ENCODE measurements at places on chromosomes 5 and 9.

DNA sequence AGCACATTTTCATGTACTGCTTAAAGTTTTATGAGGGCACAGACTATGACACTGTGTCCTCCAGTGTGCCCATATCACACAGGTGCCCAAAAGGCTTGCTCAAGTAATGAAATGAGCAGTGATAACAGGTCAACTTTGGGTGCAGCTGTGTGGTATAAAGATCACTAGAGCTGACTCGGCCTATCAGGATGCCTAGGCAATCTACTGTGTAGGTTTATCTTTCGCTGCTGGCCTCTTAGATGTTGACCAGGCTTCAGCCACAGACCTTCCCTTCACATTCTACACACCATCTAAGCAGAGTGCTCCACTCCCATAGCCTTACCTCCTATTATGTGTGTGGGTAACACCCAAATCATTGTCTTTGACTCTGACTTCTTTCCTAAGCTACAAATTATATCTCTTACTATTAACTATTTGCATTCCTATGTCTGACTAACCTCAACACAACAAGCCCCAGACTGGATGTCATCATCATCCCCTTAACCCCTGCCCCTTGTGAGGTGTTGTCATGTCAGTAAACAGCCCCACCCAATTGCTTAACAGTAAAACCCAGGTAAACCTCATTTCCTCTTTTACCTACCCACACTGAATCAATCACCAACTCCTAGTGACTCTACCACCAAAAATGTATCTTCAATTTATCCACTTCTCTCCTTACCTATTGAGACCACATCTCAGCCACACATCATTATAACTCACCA is 2.5 kb downstream of the SREK1IP1 start:
- no peak for DNase-seq

DNA sequence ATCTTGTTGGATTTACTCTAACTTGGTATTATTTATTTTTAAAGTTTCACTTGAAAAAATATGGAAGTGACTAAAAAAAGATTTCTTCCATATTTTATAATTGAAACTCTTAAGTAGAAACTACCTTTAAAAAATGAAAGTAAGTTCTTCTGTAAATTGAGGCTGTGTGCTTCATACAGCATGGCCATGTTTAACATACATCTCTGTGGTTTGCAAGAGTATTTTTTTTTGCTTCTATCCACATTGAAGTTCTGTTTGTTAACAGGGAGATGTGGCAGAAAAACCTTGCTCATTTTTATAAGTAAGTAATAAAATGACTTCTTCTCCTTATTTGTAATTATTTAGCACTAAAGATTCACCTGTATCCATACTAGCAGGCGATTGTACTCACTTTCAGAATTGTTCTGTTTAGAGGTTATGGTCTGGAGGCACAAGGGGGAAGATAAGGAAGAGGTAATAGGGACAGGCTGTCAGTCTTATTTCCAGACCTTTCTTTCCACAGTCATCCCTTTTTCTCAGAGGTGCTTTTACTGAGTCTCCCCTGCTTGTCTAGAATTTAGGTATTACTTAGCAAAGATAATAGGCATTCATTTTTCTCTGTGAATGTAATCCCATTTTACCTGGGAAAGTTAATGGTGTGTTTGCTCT is 16.0 kb downstream of the FYB1 start:
- no peak for DNase-seq

DNA sequence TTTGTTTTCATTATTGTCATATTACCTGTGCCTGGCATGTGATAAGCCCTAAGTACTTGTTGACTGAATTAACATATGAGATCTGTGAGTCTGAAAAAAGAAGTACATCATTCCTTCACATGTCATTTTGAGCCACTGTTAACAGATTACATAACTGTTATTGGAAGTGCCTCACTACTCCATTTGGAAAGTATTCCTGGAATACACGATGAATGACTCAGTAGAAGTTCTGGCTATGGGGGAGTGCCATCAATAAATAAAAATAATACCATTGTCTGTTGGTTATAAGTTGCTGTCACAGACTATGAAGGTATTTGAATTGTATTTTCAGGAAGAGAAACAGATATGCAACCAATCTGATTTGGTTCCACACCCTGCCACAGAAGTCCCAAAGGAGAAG is 12.9 kb downstream of the NIPSNAP3B start:
- DNase-seq = no peak

DNA sequence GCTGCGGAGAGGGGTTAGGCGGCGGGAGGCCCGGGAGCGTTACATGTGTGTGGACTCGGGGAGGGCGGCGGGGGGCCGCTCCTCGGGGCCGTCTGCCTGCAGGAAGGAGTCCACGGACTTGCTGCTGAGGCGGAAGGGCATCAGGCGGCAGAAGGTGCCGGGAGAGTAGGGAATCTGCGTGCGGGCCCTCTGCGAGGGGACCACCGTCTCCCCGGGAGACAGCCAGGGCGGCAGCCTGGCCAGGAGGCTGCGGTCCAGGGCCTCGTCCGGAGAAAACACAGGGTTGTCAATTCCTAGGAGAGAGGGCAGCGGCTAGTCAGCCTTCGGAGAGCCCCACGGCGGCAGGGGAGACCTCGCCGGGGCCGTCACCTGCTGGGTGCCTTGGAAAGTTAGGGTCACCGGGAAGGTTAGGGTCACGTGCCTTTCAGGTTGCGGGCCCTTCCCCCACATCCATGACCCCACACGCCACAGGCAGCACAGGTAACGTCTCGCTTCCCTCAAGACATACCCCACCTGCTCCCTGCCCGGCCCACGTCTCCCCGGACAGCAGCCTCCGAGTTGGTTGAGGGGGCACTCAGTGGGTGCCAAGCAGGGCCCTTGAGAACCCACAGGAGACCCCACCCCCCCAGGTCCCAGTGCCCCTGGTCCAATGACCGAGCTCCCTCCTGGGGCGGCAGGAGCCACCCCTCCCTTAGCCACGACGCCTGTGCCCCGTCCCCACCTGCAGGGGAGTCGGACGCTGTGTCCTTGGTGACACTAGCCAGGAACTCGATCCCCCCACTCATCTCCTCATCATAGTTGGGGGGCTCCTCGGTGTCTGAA is 32.1 kb downstream of the EXOC3 start:
- no peak for DNase-seq

DNA sequence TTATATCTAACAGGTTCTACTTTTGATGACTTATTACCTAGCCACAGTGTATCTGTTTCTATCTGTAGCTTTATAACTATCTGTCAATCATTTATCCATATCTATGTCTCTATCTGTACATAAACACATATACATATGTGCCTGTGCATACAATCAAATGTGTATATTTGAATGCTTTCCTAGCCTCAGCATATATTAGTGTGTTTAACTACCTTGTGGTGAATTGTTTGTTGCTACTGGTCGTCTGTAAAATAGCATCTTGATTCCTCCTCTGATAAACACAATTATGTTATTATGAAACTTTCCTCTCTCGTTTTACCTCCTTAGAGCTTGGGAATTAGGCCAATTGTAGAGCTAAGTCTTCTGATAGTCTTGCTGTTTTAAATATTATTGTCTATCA is 44.4 kb downstream of the PARP8 start:
- no peak for DNase-seq
